Activated T-cell treated with anti-CD3 and anti-CD28 coated beads, Interleukin-2, amount 50 U/mL, for 24 hours (primary cell): ENCODE measurements at places on chromosomes 3 and 15.
A peak's percentile ranks its signal among the peaks of the same experiment; 100 is the strongest.

- DNase-seq, result no peak
These were observed 75.2 kb downstream of the ESYT3 start for GRCh38 chr3:138509586-138509985.

- peak; percentile 56 for DNase-seq
These were observed 634 bp downstream of the MINDY2 start for GRCh38 chr15:58771621-58772250.

DNA sequence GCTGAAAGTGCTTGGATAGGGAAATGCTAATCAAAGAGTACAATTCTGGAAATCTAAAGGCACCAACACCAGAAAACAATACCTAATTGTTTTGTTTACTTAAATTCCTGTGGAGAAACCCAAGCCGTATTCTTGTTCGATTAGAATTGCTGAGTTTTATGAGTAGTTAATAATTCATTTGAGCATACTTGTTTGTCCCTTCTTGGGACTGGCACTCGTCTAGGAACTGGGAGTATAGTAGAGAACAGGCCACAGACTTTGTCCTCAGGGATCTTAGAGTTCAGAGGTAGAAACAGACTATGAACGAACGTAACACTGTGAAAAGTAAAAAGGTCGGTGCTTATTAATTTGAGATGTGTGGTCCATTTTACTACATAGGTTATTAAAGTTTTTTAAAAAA, 39.4 kb downstream of the ZPLD1 start:
- DNase-seq, result no peak

- no peak for DNase-seq
These were observed 16.0 kb upstream of the PLA2G4D start for GRCh38 chr15:42110367-42110766.

DNA sequence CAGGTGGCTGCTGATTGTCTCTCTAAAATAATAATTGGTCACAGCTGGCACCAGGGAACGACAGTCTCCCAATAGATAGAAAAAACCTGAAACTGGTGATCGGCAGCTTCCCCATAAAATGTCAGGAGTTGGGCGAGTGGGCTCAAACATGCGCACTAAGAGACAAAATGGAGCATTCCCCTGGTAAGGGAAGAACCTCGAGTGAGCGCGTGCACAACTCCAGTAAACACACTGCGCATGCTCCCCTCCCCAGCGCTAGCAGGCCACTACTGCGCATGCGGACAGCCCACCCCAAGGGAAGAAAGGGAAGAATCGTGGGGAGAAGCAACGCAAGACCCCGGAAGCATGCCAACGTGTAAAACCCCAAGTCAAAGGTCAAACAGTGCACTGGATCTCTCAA, 7.7 kb upstream of the STARD5 start:
- DNase-seq, result no peak

DNA sequence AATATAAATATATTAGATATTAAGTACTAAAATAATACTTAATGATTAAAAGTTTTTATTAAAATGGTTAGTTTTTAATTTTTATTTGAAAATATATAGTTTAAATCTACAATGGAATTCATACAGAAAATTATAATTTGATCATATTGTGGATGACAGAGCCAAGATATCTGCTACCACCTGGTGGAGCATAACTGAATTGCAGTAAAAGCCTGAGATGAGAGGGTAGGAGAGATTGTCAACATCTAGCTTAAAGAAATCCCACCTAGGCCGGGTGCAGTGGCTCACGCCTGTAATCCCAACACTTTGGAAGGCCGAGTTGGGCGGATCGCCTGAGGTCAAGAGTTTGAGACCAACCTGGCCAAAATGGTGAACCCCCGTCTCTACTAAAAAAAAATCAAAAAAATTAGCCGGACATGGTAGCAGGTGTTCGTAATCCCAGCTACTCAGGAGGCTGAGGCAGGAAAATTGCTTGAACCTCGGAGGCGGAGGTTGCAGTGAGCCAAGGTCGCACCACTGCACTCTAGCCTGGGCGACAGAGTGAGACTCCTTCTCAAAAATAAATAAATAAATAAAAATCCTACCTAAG, 25.1 kb upstream of the CSTA start:
- no peak for DNase-seq

GRCh38 chr15:78325092-78325843, 14.9 kb upstream of the CRABP1 start:
- DNase-seq, result no peak

- no peak for DNase-seq
These were observed 29.5 kb downstream of the ABHD2 start for GRCh38 chr15:89117790-89118189.
